ENCODE measurements at places on chromosomes 1 and 21.

DNA sequence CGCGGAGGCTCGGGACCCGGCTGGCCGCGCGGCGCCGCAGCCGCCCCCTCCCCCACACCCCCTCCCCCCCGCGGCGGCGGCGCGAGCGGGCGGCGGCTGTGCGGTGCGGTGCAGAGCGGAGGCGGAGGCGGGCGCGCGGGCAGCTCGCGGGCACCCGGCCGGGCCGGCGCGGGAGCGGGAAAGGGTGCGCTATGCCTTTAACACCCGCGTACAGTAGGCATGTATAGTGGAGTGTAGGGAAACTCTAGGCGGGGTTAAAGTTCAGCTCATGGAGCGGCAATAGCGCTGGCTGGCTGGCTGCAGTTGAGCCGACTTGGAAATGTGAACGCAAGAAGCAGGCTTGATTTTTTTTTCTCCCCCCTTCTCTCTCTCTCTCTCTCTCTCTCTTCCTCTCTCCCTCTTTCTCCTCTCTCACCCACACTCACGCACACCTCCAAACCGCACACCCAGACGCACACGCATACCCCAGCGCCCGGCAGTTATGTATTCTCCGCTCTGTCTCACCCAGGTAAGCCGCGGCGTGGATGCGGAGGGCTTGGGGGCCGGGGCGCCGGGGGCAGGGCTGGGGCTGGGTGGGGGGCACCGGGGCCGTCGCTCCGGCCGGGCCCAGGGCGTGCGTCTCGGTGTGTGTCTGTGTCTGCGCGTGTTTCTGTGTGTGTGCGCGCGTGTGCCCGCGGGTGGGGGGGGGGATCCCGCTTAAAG is at the start of gene NFIA:
Gene NFIA, plus strand, starts transcription at position 251 of the 702 bp plus-strand sequence.
- peak; percentile 55 for DNase-seq

- no peak for DNase-seq
These were observed 67.1 kb upstream of the PTGFRN start for GRCh38 chr1:116842654-116843053.

DNA sequence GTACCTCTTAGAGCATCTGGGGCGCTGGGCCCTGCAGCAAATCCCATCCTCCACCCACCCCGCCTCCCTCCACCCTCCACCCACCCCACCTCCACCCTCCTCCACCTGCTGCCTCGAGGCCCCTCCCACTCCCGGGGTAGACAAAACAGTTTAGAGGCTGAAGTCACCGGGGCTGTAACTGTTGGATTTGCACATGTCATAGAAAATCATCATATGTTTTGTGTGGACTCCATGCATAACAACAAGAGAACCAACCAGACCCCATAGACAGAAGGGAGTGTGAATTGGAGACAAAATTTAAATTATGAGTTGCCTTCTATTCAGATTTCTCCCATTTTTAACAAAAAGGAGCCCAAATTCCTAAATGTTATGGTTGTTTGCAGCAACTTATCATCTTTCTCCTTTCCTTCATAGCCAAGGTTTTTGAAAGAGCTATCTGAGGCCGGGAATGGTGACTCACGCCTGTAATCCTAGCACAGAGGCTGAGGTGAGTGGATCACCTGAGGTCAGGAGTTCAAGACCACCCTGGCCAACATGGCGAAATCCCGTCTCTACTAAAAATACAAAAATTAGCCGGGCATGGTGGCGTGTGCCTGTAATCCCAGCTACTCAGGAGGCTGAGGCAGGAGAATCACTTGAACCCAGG is 28.2 kb upstream of the LGALS8 start:
- DNase-seq: no peak

GRCh38 chr1:18974606-18975005 is 18.1 kb upstream of the IFFO2 start:
- no peak for DNase-seq

- peak; percentile 46 for DNase-seq
These were observed 10.2 kb downstream of the ADAM30 start for GRCh38 chr1:119885903-119886783.

DNA sequence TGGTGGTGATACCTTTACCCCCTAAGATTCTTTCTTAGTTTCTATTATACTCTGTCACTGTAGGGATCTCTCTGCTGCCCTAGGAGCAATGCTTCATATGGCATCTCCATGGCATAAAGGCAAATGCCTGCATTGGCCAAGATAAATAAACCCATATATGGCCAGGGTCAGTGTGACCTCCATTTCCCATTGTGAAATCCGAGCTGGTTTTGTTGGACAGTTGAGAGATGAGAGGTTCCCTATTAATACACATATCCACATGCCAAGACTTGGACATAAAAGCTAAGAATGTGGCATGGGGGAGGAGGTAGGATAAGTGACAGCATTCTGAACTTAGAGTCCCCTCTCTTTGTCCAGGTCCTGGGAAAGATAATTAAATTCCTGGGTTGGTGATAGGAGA is 1.4 kb downstream of the TPM3 start:
- no peak for DNase-seq

DNA sequence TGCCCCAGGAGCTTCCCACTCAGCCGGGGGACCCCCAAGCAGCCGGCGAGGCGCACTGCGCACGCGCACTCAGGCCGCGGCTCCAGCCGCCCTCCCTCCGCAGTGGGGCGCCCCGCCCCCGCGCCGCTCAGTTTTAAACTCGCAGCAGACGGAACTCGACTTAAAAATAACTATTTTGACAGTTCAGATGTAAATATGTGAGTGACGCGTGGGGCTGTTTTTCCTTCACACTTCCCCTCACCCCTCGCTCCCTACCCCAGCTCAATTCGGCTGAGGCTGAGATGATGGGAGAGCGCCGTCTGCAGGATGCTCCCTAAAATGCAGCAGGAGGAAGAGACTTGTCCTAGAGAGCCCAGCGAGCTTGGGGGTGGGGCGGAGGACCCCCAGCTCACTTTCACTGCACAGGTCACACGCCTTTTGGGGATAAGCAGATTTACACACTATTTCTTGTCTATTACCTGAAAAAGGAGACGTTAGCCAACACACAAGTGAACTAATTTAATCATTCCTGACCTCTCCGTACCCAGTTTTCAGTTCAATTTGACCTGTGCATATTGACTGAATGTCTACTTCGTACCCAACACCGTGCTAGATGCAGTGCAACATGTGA is 8.9 kb upstream of the LEMD1 start:
- DNase-seq: peak; percentile 46

DNA sequence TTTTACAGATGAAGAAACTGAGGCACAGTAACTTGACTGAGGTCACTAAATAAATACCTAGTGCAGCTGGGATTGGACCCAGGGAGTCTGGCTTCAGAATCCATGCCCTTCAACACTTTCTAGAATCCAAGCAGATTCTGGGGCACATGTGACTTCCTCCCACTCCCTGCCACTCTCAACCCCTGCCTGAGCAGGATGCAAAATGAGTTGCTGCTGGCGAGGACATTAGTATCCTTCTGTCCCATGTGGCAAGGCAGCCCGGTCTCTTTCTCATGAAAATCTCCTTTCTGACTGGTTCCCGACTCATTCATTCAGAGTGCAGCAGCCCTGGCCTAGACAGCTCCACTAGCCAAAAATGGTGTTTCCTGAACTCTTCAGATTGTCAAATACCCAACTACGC is 28.4 kb downstream of the TNNT2 start:
- no peak for DNase-seq

DNA sequence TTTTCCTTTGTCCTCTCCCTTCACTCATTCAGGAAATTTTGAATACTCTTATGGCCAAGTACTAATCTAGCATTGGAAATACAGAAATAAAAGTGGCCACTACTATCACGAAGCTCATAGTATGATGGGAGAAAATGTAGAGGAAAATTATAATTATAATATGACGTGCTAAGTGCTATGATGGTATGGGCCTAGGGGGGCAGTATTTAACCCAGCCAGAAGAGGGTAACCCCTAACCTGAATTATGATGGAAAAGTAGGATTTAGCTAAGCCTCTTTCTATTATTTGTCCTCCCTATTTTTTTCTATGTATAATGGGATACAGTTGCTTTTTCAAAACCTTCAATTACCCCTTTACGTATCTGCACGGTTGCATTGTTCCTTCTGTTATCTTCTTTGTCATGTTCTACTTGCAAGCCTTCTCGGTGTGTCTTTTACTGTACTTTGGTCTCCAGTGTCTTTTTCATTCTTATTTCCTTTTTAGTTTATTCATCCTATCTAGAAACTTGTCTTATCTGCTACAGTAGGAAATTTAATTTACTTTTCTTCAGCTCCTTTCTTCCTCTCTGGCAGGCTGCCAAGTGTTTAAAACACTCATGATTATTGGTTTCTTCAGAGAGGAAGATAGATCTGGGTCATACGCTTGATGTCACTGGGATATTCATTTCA is 88.8 kb upstream of the GPR52 start:
- no peak for DNase-seq

DNA sequence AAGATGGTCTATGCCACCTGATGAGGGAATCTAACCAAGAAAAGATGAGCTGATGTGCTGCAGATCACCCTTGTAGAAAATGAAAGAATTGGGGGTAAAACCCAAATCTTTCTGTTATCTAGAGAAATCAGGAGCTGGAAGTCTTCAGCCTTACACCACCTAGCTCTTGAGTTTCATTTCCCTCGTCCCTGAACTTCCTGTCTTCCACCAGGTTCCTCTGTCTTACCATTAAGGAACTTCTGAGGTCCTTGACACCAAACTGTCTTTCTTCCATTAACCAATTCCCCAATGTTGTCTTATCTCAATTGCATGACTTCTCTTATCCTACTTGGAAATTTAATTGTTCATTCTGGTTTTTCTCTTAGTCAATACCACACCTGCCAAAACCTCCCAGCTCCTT is 31.5 kb downstream of the LPAR3 start:
- no peak for DNase-seq

GRCh38 chr21:45289655-45290515 is 2.2 kb upstream of the POFUT2 start:
- no peak for DNase-seq

DNA sequence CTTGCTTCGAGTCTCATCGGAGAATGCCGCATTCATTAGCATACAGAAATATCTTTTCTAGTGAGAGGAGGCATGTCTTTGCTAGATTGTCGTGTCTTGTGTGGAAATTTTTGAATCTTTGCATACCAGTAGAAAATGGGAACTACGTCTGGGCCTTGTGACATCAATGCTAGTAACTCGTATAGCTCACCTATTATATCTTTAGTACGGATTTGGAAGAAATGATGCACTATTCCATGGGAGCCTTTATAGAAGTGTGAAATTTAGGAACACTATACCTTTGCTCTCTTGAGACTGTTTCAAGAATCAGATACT is 835 bp downstream of the UHMK1 start:
- no peak for DNase-seq

Measured in fibroblast of upper back skin (primary cell).